LHCN-M2 (cell line): ENCODE measurements at places on chromosomes 2 and 18. TPM values are rescaled to one million over a fixed set of nuclear protein-coding genes. Genes with fewer than 3 reads are reported as not detected.

GRCh38 chr2:22124003-22124402 is 1000.2 kb downstream of the TDRD15 start:
- no peak for DNase-seq

ERFE gene
- total RNA-seq = 24.2 and 25.6 TPM in 2 replicates

- no peak for DNase-seq
Observed at GRCh38 chr2:26607698-26608097, 33.5 kb downstream of the CIB4 start.

DNA sequence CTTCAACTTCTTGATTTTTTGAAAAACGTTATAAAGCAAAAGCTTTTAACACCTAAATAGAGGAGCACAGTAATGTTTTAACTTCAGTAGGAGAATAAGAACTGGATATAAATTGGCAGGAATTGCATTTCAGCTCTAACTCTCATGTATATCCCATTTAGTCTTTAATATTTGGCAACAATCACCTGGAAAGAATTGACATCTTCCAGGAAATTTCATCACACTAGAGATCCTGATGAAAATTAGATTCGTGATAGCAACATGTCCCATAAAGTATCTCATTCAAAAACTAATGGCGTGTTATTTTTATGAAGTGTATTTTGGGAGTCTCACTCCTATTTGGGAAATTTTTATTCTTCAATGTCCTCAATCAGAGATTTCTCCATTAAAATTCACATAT is 131.1 kb upstream of the DNAJC10 start:
- no peak for DNase-seq

- no peak for DNase-seq
Observed at GRCh38 chr2:129905664-129906081, 73.8 kb upstream of the RAB6C start.

DNA sequence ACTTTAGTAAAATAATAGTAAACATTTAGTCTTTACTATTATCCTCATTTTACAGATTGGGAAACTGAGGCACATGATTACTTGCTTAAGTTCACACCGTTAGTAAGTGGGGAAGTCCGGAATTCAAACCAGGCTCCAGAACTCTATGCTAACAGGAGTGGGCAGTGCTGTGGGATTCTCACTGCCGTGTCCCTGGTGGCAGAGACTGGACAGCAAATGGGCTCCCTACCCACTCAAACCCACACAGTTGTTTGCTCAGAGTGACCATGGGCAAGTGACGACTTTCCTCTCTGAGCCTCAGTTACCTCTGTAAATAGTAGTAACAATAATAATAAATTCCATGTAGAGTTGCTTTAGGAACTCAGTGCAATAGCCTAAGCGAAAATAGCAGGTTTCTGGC is 24.0 kb downstream of the MAIP1 start:
- no peak for DNase-seq
